ENCODE measurements at places on chromosomes 1 and 21.

GRCh38 chr1:11680270-11681070 is 478 bp downstream of the MAD2L2 start:
- no peak for DNase-seq

- DNase-seq = peak; percentile 80
These were observed 12.7 kb downstream of the EFNA3 start for GRCh38 chr1:155091071-155092051.

GRCh38 chr1:18661404-18662285 is 31.0 kb downstream of the PAX7 start:
- no peak for DNase-seq

- no peak for DNase-seq
These were observed 429.6 kb downstream of the USP25 start for GRCh38 chr21:16159213-16159970.

DNA sequence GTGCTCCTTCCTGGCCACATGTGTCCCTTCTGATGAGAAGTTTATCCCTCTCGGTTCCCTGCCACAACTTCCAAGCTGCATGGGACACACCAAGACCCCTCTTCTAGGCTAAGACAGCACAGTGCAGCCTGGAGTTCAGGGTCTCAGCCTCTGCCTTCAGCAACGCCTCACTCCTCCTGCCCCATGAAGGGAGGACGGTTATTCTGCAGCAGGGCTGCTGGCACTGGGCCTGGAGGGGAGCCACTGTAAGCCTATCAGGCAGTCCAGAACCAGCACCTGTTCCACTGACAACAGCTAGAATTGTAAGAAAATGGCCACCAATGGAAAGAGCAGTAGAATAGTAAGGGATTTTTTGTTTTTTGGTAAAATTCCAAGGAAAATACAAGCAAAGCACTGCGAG is 72.3 kb downstream of the GALNT2 start:
- no peak for DNase-seq

DNA sequence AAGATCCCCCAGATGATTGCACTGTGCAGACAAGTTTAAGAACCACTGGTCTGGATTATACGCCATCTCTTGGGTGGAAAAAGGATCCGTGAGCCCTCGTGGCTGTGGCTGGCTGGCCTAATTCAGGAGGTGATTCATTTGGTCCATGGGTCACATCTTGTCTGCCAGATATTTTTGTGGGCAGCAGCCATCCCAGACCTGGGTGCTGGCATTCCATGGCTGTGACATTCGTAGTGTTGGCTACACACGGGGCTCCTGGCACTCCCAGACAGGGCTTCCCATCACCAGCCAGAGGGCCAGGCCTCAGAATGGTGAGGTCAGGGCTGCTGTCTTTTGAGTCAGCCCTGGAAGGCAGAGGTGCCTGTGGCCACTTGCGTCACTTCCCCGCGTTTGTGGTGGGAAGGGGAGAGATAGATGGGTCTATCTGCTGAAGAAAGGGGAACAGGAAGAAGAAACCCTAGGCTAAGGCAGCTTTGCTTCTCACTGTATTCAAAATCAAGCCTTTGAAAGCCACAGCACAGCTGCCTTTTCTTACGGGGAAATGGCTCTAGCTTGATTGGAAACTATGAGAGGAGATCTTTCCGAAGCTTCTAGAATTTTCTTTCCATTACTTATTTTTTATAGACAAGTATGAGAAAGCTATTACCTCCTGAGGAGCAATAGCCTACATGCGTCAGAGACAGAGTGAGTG is 32.4 kb downstream of the EIF2D start:
- DNase-seq = peak; percentile 83

- DNase-seq = no peak
These were observed 2.2 kb downstream of the SOX13 start for GRCh38 chr1:204075139-204075521.

DNA sequence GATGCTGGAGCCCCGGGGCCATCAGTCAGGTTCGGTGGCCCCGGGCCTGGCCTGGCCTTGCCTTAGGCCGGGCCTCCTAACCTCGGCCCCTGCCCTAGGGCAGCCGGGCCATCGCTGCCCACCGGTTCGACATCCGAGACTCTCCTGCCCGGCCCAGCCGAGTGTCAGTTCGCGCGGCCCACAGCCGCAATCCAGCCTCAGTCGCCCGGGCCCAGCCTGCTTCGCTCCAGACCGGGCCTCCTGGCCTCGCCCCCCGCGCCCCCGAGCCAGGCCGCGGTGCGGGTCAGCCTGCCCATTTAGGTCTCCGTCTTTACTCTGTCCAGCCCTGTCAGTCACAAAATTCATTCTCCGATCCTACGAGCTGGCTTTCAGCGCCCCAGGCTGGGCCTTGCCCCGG is 777 bp downstream of the LRRC41 start:
- DNase-seq = no peak

DNA sequence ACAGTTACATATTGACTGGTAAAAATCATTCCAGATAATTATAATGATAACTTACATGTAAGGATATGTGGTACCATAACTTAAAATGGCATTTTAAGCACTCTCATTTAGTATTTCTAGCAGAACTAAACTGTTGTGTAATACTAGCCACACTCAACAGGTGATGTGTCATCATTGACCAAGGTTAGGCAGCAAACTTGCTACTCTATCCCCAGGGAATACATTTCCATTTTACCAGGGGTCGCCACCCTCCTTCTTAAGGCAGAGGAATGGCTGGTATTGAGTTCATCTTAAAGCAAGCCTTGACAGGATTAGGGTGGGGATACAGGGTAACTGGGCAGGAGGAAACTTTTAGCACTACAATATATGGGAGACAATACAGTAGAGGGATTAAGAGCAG is 259.8 kb upstream of the CAMK1G start:
- no peak for DNase-seq
